NCI-H1092 (cell line): ENCODE measurements at places on chromosomes 3 and 15.

GRCh38 chr3:73141525-73141924 is 80.1 kb downstream of the EBLN2 start:
- no peak for DNase-seq

- DNase-seq: no peak
These were observed 9.9 kb upstream of the STRA6 start for GRCh38 chr15:74212494-74212893.

GRCh38 chr3:14921811-14922705 is 25.3 kb upstream of the NR2C2 start:
- no peak for DNase-seq

DNA sequence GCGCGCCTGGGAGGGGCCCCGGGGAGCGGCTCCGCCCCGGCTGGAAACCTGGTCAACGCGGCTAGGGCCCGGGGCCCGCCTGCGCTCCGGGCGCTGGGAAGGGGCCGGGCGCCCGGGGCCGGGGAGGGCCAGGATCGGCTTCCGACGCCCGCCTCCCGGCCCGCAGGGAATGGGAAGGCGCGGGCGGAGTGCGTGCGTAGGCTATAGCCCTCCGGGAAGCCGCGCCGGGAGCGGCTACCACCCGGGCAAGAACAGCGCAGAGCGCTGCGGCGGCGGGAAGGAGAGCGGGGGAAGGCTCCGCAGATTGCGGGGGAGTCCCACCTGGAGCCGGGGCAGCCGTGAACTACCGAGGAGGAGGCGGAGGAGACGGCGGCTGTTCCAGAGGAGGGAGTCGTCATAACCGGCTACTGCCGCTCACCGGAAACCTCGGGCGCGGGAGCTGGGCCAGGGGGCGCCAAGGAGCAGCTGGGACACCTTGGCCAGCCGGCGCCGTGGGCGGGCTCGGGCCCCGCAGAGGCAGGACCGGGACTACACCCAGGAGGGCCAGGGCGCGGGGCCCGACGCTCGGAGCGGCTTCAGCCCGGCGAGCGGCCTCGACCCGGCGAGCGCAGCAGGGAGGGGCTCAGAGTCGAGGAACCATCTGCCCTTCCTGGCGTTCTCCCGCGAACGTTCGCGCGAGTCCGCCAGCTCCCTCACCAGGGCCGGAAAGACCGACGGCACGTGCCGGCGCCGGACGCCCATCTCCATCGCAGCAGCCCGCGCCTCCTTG is at the start of gene EOGT:
Gene EOGT, minus strand, starts transcription at position 432 of the 769 bp plus-strand sequence. CDS start 3,838 bp downstream, outside the sequence.
- peak; percentile 69 for DNase-seq

DNA sequence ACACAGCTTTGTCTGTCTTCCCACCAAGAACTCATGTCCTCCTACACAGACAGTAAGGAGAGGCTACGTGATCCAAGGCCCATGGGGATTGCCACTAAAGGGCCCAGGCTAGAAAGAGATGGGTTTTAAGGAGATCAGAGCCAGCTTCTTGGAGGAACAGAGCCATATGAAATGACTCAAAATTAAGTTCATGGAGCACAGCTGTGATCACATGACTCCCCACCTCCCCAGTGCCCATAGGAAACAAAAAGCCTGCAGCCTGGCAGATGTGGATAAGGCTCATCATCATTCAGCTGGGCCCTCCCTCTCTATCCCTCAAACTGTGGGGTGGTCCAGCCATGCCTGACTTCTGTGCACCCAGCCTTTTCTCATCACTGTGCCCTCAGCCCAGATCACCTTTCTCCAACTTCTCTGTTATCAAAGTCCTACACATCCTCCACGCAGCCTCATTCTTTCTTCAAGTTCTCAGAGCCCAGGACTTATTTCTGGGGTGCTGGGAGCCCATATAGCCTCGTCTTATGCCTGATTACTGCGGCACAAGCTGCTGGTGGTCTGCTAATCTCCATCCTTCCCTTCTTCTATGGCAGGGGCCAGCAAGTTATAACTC is 137.6 kb downstream of the SMAD6 start:
- no peak for DNase-seq

- DNase-seq: no peak
These were observed 50.9 kb upstream of the NPHP3 start for GRCh38 chr3:132773071-132773619.

DNA sequence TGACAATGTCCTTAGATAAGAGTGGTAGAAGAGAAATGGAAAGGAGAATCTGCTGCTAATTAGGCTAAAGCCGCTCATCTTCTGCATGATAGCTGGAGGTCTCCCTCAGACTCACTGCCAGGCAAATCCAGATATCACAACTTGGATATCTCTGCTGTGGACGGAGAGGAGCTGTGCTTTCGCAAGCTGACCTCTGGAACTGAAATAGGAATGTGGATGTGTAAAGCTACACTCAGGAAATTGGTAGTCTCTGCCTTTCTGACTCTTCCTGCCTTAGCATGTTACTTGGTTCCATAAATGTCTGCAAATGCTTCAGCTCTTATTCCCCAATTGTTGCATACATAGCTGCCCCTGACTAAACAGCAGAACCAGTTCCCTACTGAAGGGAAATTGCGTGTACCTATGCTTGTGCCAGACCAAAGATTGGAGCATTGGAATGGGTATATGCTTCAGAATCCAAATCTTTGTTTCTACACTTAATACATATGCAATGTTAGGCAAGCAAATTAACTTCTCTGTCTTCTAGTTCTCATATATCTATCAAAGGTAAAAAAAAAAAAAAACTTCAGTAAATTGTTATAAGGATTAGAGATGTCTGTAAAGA is 74.7 kb upstream of the ROBO2 start:
- DNase-seq: no peak

DNA sequence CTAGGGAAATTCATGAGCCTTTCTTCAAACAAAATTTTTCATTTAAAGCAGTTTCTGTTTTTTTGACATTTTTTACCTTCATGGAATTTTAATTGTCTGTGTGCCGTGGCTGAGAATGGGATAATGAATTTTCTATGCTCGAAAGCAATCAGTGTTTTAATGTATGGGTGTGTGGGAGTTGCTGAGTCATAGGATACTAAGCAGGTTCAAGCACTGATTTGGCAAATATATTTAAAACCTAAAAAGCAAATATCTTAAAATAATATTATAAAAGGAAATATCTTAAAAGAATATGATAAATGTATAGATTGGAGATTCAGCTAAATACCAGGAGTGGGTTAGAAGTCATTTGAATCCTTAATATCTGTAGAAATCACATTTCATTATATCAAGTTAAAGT is 173.6 kb upstream of the LRRFIP2 start:
- DNase-seq: no peak

- no peak for DNase-seq
These were observed 221.8 kb downstream of the CBLB start for GRCh38 chr3:105647047-105647446.

- no peak for DNase-seq
These were observed 277.4 kb downstream of the ROBO1 start for GRCh38 chr3:79490165-79491028.

DNA sequence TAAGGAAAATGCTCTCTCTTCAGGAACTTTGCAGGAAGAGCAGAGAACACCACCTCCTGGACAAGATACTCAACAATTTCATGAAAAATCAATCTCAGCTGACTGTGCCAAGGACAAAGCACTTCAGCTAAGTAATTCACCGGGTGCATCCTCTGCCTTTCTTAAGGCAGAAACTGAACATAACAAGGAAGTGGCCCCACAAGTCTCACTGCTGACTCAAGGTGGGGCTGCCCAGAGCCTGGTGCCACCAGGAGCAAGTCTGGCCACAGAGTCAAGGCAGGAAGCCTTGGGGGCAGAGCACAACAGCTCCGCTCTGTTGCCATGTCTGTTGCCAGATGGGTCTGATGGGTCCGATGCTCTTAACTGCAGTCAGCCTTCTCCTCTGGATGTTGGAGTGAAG is 200.5 kb downstream of the AKAP13 start:
- DNase-seq: no peak

- no peak for DNase-seq
These were observed 177.3 kb upstream of the WNT5A start for GRCh38 chr3:55664387-55664786.

GRCh38 chr15:43209059-43209824 is 11.6 kb downstream of the EPB42 start:
- DNase-seq: no peak

GRCh38 chr15:41930221-41930866 is 36.5 kb upstream of the SPTBN5 start:
- no peak for DNase-seq

DNA sequence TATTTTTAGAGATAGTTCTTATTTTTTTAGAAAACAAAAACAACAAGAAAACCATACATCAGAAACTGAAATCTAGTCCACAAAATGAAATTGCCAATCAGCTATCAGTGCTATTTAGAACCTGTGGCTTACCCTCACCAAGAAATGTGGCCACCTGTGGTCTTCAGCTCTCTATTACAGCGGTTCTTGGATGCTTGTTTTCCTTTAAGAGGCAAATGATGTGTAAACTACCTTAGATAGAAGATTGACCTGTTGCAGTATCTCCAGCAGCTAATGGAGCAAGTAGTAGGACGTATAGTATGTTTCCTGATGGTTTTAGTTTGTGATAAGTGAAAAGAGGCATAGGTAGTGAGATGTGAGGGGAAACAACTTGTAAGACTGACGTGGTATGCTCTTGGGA is 21.2 kb downstream of the TFG start:
- no peak for DNase-seq

- no peak for DNase-seq
These were observed 86.9 kb downstream of the CBLB start for GRCh38 chr3:105781871-105782270.

GRCh38 chr15:50068016-50068415 is 51.0 kb downstream of the ATP8B4 start:
- no peak for DNase-seq

- no peak for DNase-seq
These were observed 55.9 kb upstream of the OSBPL11 start for GRCh38 chr3:125651244-125651643.

- no peak for DNase-seq
These were observed 126.9 kb upstream of the SLC7A14 start for GRCh38 chr3:170712798-170713197.

GRCh38 chr3:51999846-52000245 is 4.2 kb upstream of the RPL29 start:
- no peak for DNase-seq

GRCh38 chr3:33145221-33145900 is 31.5 kb downstream of the CRTAP start:
- no peak for DNase-seq

GRCh38 chr15:43370310-43370974 is 401 bp downstream of the ZSCAN29 start:
- DNase-seq: no peak

DNA sequence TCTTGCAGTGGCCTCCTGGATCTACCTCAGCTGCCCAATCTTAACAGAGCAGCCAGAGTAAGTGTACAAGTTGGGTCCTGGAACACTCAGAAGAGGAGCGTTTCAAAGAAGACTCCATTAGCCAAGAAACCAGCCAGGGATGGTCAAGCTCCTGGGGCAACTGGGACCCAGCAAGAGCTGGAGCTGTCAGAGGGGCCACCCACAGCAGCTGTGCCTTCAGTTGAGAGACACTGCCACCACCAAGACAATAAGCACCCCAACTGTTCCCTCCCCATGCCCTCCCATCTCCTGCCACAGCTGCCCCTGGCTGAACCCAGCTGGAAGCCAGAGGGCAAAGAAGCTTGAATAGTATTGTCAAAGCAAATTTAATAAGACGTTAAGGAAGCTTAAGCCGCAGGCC is 110.6 kb upstream of the TLE3 start:
- DNase-seq: no peak

DNA sequence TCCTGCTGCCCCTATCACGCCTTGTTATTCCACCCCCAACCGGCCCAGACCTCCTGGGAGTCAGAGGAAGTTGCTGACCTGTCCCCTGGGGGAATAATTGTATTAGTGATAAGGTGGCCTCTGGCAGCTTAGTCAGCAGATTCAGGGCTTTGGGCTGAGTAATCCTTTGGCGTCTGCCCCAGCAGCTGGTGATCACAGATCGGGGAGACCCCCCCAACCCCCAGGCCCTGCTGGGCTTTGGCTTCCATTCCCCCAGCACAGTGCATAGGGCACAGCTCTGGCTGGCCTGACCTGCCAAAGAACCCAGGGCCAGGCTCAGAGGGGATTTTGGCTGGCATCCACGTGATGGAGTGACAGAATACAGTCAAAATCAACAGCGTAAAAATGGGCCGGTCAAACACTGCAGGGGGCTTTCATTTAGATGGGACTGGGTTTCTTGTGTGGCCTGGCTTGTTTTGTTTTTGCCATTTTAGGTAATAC is 3.9 kb upstream of the NR2E3 start:
- no peak for DNase-seq

- DNase-seq: peak; percentile 41
These were observed 609 bp upstream of the TBC1D23 start for GRCh38 chr3:100260081-100260684.

GRCh38 chr3:53936347-53936746 is 44.7 kb upstream of the SELENOK start:
- DNase-seq: no peak

- no peak for DNase-seq
These were observed 2.5 kb downstream of the SNTN start for GRCh38 chr3:63654931-63655330.

- no peak for DNase-seq
These were observed 17.0 kb upstream of the OR5K1 start for GRCh38 chr3:98445949-98446406.

DNA sequence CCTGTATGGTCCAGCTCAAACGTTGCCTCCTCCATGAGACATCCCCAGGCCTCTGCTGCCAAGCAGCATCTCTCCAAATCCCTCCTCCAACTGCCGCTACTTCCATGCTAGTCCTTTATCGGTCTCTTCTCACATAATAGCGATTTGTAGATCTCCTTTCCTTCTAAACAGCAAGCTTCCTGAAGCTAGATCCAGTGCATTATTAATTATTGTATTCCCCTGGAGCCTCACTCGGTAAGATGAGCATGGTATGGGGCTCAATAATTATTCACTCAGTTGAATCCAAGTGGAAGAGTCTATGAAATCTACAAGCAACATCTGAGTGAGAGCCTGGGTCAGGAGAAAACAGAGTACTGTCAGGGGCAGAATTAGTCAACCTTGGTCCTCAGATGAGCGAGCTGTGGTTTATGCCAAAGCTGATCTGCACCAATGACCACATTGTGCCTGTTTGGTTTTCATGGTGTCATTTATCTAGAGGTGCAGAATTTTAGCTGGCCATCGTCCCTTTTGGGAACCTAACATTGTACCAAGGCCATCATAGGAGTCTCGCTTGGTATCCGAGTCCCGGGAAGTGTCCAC is 93.8 kb upstream of the UBE2E1 start:
- no peak for DNase-seq
